ENCODE measurements at places on chromosomes 5 and 9.

DNA sequence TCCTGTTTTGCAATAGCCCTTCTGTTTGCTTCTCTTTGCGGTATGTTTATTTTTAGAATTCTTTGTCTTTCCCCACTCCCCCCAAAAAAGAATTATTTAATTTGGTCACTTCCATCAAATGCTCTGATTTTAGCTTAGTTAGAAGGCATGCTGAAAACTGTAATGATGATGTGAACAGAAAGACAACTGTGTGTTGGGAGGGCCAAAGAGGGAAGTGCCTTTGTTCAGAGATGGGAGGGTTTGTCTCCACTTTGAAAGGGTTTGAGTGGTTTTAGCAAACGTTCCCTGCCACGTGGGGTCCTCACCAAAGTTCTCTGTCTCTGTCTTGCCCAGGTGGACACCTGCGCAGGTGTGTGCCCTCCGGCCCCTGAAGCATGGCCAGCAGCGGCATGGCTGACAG lies 41.9 kb downstream of the SYK start:
- no peak for DNase-seq

DNA sequence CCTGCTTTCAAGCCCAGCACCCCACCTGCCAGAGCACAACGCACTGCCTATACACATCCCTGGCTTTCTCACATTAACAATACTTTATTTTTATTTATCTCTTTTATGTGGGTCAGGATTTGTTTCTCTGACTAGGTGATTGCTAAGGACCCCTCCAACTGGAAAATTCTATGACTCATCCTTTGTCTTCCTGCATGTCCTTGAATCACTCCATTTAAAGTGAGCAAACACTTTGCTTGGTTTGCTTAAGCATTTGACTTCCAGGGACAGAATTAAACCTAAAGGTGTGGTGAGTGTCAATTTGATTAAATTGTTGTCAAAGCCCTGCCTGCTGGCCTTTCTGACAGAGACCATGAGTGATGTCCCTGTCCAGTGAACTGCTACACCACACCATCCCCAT lies 536.5 kb upstream of the BRINP1 start:
- no peak for DNase-seq

DNA sequence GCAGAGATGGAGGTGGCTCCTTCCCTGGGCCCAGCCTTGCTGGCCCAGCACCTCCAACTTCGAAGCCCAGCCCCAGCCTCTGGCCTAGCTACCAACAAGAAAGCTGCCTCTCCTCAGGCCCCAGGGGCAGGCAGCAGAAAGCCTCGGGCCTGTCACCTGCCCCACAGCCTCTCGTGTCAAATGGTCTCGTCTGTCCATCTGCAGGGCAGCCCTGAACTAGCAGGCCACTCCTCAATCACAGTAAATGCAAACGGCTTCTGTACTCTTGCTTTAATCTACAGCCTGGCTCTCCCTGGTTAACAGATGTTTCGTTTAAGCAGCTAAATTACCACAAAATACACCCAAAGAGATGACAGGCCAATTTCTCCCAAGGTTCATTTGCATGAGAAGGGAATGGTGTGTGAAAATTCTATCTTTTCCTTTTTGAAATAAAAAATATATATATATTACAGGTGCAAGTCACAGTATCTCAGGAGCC lies 21.5 kb downstream of the VAV2 start:
- DNase-seq = no peak

- DNase-seq = no peak
Measured at GRCh38 chr5:23457780-23458179, 49.6 kb upstream of the PRDM9 start.

DNA sequence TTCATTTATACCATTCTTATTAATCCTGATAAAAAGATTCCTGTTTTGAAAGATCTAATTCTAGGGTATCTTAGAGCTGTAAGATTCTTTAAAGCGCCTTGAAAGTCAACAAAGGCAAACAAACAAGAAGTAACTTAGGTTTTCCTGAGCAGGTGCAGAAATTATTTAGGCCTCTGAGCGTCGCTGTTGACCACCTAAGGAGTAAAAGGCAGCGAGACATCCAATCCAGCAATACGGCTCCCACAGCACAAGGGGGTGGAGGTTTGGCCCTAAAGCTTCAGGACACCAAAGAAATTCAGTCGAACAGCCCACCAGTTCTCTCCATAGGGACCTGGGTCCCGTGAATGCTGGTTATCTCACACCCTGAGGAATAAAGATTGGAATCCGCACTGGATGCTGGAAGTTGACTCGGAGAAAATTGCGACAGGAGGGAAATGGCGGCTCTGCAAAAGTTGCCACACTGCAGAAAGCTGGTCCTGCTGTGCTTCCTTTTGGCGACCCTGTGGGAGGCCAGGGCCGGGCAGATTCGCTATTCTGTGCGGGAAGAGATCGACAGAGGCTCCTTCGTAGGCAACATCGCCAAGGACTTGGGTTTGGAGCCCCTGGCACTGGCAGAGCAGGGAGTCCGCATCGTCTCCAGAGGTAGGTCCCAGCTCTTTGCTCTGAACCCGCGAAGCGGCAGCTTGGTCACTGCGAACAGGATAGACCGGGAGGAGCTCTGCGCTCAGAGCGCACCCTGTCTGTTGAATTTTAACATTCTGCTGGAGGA lies at the start of gene PCDHGA2:
Gene PCDHGA2 (plus strand): TSS at position 223 of the 769 bp plus-strand sequence.
- peak; percentile 25 for DNase-seq

DNA sequence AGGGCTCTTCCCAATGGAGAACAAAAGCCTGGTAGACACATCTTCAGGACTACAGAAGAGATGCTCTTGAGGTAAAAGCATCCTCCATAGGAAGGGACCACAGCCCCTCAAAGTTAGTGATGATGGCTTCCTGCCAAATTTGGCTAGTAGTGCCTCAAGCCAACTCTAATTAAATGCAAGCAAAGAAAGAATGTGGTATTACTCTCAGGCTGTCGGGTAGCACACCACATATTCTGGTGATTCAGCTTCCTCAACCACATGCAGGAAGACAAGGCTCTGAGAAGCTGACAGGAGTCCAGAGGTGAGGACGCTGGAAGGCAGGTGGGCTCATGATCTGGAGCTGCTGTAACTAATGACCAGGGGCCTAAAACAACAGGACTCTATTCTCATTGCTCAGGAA lies 37.2 kb upstream of the S1PR3 start:
- DNase-seq = no peak

DNA sequence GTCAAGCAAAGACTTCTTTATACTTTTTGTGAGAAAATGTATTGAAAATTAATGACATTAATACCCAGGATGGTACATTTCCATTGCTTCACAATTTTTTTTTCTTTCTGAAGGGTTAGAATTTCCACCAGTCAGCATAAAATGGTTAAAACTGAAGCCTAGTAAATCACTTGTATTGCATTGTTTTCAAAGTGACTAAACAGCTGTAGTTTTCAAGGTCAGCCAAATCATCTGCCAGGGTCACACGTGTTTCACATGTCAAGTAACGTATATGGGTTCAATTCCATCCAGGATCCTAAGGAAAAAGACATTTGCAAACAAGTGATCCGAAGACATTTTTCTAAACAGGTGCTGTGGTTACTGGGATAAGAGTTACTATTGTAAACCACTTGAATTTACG lies 574.2 kb downstream of the RAB3C start:
- no peak for DNase-seq

DNA sequence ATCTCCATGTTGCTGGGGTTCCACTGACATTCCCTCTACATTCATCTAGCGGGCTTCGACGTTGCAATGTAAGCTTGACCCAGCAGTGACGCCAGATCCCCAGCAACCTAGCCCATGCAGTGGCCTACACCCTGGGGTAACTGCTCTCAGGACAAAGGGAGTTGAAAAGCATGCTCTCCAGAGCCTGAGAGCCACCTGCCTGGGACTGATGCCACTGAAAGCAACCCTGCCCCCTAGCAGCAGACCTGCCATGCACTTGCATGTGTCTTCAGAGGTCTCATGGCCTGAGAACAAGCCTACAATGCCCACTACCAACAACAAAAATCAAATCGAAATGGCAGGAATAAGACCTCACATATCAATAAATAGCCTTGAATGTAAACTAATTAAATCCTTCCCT lies 330.3 kb downstream of the TRIM36 start:
- no peak for DNase-seq

- no peak for DNase-seq
Measured at GRCh38 chr5:171520300-171521174, 101.1 kb downstream of the FGF18 start.

- no peak for DNase-seq
Measured at GRCh38 chr5:126384985-126385384, 38.2 kb upstream of the GRAMD2B start.

GRCh38 chr5:170313344-170313743 lies 15.8 kb upstream of the LCP2 start:
- no peak for DNase-seq

DNA sequence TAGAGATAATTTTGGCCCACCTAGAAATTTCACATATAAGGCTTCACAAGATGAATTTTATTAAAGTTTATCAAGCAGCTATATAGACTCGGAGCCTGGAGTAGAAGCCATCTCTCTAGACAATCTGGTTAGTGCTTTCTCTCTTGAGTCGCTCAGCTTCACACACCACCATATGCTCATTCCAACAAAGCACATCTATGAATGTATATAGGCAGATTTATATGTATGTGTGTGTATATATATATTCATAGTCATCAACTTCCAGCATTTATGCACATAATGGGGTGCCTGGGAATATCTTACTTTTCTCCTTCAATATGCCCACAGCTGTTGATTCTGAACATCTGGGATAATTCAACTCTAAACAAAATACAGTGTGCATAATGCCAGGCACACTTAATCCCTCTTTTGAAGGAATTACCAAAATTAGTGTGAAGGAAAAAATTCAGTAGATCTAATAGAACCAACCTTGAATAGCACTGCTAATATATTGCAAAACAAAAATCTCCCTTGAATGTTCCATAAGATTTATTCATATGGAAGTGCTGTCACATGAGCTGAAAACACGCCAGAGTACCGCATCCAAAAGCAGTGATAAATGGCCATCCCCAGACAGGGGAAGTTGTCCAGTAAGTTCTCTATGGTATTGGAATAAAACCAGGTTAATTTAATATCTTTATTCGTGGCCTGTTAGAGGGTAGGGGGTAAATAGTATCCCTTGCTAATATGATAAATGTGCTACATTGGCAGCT lies 56.0 kb upstream of the MOCS2 start:
- DNase-seq = no peak

- peak; percentile 16 for DNase-seq
Measured at GRCh38 chr9:117936185-117937130, 232.3 kb downstream of the TLR4 start.

- no peak for DNase-seq
Measured at GRCh38 chr5:115064380-115064779, 105.3 kb downstream of the TRIM36 start.

- no peak for DNase-seq
Measured at GRCh38 chr9:2354216-2354615, 267.4 kb upstream of the VLDLR start.

DNA sequence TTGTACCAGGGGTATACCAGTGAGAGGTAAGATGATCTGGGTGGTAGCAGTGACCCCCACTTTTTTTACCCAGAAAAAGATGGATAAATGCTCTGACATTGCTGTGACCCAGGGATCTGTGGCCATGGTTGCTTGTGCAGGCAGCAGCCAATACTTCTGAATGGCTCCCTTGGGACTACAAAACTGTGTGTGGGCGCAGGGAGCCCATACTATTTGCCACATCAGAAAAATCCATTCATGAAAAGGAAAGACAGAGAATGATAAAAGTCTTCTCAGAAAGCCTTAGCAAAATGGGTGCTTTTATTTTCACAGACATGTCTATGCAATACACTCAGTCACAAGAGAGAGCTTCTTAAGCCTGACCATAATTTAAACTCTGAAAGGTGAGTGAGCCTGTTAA lies 37.3 kb upstream of the ALDOB start:
- DNase-seq = no peak

- no peak for DNase-seq
Measured at GRCh38 chr9:109923471-109923760, 143.4 kb downstream of the PALM2AKAP2 start.

DNA sequence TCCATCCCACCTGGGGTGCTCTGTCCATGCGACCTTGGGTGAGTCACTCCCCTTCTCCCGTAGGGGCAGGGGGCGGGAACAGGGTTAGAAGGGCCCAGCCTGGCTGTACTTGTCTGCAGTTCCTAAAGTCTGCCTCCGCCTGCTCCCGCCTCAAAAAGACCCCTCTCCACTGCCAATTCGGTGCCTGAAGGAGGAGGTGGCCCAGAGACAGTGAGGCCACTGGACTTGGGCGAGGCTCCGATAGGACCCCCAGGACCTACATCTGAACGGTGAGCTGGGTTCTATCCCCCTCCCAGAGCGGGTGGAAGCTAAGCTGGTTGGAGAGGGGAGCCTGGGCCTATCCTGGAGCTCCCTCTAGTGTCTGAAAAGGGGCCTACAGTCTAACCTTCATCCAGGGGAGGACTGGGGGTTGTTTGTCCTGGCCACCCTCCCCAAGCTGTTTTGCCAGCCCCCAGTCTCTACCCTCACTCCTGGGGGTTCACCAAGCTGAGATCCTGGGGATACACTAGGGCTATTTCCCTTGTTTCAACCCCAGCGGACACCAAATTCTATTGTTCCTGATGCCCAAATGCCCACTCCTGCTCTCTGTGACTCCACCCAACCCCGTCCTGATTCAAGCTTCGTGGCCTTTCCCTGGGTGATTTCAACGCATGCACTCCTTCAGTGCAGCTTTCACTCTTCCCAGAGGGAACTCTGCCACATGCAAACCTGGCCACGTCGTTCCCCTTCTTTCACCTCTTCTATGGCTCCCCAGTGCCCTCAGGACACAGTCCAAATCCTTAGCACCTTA lies 6.1 kb upstream of the CRB2 start:
- DNase-seq = peak; percentile 84

GRCh38 chr5:56409331-56410190 lies 176.4 kb upstream of the ANKRD55 start:
- peak; percentile 94 for DNase-seq

DNA sequence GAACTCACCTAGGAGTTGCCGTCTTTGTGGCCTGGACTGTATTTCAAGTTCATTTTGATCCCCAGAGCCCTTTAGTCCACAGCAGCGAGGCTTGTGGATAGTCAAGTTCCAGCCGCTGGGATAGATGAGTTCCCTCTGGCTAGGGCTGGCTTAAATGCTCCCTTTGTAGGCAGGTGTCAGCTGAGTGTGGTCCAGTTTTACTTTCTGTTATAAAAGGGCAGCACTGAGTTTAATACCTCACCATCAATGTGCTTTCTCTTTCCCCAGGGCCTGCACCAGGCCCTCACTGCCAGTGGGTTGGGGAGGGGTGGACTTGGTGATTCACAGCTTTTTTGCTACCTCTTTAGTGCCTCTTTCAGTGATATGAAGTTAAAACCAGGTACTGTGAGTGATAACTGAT lies 188.2 kb downstream of the SLCO4C1 start:
- DNase-seq = no peak

DNA sequence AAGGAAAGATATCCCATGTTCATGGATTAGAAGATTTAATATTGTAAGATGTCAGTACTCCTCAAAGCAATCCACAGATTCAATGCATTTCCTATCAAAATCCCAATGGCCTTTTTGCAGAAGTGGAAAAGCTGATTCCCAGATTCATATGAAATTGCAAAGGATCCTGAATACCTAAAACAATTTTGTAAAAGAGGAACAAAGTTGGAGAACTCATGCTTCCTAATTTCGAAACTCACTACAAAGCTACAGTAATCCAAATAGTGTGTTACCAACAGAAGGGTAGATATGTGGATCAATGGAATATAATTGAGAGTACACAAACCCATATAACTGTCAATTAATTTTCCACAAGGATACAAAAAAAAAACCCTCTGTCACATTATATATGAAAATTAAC lies 154.3 kb upstream of the ZNF618 start:
- DNase-seq = no peak

- no peak for DNase-seq
Measured at GRCh38 chr5:77958642-77959330, 182.6 kb upstream of the TBCA start.

- no peak for DNase-seq
Measured at GRCh38 chr5:54306893-54307292, 3.5 kb downstream of the ARL15 start.

All from WERI-Rb-1 (cell line).